Right lung (tissue), 10 donors: ENCODE measurements at places on chromosomes 6 and 20. TPM values are rescaled to one million over a fixed set of nuclear protein-coding genes. Genes with fewer than 3 reads are reported as not detected.

SLC24A3 gene
- 6.8 TPM for polyA plus RNA-seq

PRPF6 gene
- 64.3 TPM for polyA plus RNA-seq

SGK1 gene
- 28.2 TPM for polyA plus RNA-seq

ELMO2 gene
- 56.3 TPM for polyA plus RNA-seq

SIRPG gene
- not detected for polyA plus RNA-seq

RHAG gene
- polyA plus RNA-seq = 1.7 TPM

DNA sequence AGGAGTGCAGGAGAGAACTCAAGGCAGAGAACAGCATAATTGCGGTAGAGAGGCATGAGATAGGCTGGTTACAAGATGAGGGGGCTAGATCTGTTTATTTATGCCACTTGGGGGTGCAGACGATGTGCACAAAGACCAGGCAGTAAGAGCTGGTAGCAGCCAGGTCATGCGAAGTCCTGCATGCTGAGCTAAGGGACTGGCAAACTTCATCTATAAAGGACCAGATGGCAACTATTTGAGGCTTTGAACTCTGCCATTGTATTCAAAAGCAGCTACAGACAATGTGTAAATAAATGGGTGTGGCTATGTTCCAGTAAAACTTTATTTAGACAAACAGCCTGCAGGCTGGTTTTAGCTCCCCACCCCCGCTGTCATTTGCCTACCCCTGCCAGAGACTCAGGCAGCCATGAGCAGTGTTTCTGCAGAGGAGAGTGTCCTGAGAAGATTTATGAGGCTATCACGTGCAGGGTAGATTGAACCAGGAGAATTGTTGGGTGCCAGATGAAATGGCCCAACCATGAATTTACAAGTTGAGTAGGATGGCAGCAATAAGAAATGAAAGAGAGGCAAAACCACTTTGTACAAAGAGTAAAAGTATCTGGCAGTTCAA is 253.4 kb upstream of the MOCS1 start:
- no peak for DNase-seq

GRCh38 chr6:39044181-39044580 is 4.4 kb upstream of the GLP1R start:
- no peak for DNase-seq

DNA sequence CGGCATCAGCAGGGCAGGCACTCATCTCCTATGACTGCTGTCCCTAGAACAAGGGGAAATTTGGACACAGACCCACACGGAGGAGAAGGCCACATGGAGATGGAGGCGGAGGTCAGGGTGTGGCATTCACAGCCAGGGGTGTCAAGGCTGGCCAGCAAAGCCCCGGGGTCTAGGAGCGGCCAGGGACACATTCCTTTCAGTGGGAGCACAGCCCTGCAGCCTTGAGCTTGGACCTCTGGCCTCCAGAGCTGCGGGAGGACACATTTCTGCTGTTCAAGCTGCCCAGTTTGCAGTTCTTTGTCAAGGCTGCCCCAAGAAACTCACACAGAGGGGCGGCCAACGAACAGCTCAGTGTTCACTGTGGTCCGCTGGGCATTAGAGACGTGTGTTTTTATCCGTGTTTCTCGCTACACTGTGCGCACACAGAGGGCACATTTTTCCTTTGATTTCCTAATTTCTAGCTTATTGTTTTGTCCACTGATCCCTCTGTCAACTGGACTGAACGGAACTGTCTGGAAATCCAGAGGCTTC is 93.4 kb upstream of the MPC1 start:
- no peak for DNase-seq

DNA sequence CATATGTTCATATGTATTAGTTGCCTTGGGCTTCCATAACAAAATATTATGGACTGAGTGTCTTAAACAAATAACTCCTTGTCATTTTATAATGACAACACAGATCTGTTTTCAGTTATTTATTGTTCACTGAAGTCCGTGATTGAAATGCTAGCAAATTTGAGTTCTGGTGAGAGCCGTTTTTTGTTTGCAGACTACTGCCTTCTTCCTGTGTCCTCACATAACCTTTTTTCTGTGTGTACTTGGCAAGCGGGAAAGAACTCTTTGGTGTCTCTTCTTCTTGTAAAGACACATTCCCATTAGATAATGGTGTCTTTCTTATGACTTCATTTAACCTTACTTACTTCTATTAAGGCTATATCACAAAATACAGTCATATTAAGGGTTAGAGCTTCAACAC is 482.9 kb upstream of the EYS start:
- DNase-seq = no peak

- DNase-seq = no peak
Measured at GRCh38 chr20:3759884-3760283, 7.7 kb downstream of the ADISSP start.

DNA sequence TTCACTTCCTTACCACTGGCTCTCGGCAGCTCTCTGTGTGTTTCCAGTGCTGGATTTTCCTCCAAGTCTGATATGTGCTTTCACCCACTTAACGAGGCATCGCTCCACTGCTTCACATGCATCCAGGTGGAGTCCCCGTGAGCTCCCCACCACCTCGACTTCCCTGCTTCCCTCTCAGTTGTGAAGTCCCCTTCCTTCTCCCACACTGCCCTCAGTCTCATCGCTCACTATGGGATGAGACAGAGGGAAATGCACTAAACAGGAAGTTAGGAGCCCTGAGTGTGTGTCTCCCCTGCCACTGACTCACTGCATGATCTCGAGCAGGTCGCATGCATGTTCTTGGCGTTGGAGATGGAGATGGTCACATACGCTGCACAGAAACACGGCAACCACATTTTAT is 84.0 kb downstream of the MTHFD1L start:
- DNase-seq = no peak

GRCh38 chr6:84408028-84408427 is 180.6 kb upstream of the CEP162 start:
- DNase-seq = no peak

DNA sequence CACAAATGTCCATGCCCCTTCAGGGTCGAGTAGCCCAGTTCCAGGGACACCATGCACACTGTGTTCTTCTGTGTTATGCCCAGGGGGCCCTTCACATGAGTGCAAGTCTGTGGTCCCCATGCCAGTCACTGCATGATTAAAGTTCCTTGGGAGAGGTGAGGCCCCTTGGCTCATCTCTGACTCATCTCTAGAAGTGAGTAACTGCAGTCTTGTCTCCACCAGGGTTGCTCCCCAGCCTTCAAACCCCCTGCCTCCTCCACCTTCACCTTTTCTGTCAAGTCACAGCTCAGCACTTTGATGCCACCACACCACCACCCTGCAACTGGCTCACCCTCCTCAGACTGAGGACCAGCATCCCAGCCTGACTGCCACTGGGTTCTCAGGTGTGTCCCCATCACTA is 161.7 kb downstream of the UNC5CL start:
- DNase-seq = no peak

DNA sequence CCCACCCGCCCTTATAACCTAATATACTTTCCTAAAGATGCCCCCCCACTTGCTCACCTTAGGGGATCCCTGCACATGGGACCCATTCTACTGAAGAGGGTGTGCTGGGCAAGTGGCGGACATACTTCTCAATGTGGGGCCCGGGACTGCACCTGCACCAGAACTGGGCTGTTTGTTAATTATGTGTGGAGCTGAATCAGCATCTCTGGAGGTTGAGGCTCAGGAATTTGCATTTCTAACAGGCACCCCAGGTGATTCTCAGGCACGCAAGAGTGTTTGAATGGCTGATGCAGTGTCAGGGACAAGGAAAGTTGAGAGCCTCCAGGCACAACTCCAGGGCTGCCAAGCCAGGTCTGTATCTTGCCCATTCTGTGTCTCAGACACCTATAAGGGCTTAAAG is 8.9 kb upstream of the PTPRT start:
- DNase-seq = no peak

- no peak for DNase-seq
Measured at GRCh38 chr6:118171852-118172251, 264.8 kb downstream of the SLC35F1 start.

DNA sequence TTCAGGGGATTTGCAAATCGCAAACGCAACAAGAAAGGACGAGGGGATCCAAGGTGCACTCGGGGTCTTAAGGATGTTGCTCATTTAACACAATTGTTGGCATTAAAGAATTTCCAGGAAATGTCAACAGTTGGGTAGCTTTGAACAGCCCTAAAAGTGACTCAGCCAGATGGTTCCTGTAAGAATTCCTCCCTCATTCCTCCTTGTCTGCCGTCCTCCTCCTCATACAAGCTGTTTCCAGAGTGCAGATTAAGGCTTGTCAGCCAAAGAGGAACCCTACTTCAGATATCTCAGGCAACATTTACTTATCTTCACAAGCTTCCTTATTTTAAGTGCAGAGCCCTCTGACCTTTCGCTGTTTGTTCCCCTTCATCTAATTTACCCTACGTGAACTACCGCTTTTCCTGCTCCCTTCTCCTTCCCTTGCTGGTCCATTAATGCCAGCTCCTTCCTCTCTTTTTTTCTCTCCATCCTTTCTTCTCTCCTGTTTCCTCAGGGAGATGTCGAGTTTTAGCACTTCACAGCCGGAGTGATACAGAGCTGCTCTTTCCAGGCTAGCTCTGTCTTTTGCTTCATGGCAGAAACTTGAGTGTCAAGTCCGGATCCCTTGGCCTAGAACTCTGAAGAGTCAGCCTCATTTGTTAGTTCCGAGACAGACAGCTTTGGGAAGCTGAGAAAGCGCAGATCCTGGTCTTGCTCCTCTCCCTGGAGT is 26.1 kb upstream of the TBC1D7 start:
- DNase-seq = no peak

GRCh38 chr6:83365931-83366330 is 64.9 kb downstream of the ME1 start:
- DNase-seq = no peak

DNA sequence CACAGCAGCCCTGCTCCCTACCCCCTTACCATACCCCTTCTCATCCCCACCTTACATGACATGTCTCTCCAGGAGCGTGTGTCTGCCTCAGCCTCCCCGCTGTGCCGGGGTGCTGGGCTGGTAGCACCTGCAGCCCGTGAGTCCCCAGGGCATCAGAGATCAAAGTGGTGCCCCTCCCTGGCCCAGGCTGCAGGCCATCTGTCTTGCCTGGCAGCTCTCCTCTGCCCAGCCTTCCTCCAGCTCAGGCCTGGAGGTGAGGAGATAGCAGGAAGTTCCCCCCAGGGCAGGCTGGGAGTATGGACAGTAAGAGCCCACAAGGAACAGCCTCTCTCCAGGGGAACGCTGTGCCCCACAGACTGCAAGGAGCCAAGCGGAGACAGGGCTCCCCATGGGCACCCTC is 35.3 kb downstream of the GRM4 start:
- no peak for DNase-seq

DNA sequence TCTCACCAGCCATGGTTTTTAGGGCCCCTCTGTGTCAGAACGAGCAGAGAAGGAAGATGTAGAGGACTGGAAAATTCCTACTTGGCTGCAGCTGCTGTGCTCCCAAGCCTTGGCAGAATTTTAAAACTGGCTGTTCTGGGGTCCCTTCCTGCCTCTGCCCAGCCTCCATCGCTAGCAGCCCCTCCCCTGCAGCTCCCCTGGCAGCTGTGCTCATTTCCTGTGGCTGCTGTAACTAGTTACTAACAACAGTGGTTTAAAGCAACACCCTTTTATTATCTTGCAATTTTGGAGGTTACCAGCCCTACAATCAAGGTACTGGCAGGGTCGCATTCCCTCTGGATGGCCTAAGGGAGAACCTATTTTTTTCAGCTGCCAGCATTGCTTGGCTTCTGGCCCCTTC is 3.7 kb upstream of the CST11 start:
- no peak for DNase-seq

DNA sequence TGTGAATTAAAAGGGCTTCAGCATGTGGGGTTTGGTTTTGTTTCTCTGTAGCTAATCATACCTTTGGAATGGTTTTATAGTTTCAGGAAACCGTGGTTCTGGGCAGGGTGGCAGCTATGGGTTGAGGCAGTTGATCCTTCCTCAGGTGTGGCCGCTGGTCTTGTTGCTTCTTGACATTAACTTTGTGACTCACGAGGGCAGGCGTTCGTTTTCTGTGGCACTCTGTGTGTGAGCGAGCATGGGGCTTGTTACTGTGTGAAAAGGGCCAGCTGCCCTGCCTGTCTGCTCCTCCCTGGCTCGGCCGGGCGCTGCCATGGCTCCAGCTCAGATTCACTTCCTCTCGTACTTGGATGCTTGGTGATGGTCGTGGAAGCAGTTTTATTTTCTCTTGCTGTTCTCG is 16.2 kb downstream of the DNAJC5 start:
- no peak for DNase-seq
